ENCODE measurements at places on chromosomes 12 and 14. TPM values are rescaled to one million over a fixed set of nuclear protein-coding genes. Genes with fewer than 3 reads are reported as not detected.

Gene TAPBPL
- total RNA-seq: 10.4 TPM

Gene OAS3
- total RNA-seq: 9.4 TPM

Gene NOXRED1
- total RNA-seq: not detected

Gene CCDC175
- not detected for total RNA-seq

Gene ERBB3
- total RNA-seq: 0.45 TPM

Gene TOMM20L
- not detected for total RNA-seq

Gene TSHR
- not detected for total RNA-seq

Gene UNG
- total RNA-seq: 78.5 TPM

Gene ADAM21
- total RNA-seq: under 0.01 TPM

Gene TTC8
- 29.4 TPM for total RNA-seq

Gene HOXC13
- under 0.01 TPM for total RNA-seq

Gene PPP4R4
- total RNA-seq: 0.45 TPM

Gene LYZ
- total RNA-seq: not detected

Gene LIMA1
- 47.4 TPM for total RNA-seq

Gene SMOC1
- 2.2 TPM for total RNA-seq
